D341Med (cell line): ENCODE measurements at places on chromosomes 5 and 9.

DNA sequence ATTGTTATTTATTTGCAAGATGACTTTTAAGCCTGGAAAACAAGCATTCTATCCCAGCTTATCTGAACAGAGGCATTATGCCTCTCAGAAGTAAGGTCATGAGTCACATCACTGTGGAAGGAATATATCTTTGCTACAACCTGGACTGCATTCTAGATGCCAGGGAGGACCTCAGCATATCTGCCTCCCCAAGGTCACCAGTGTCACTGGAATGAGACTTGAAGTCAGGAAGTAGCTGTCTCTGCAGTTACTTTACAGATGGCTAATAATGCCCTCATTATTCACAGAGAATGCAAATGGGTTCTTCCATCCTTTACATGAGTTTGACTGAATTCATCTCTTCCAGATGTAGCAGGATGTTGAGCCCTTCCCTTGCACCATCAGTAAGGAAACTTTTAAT lies 4.4 kb upstream of the FAM13B start:
- no peak for DNase-seq

- no peak for DNase-seq
These were observed 36.3 kb upstream of the RLN1 start for GRCh38 chr9:5375790-5376477.

GRCh38 chr5:143064218-143064641 lies 294.1 kb downstream of the ARHGAP26 start:
- DNase-seq: no peak

- DNase-seq: no peak
These were observed 15.5 kb upstream of the GLRX start for GRCh38 chr5:95838001-95838520.

- DNase-seq: no peak
These were observed 772 bp upstream of the TARS1 start for GRCh38 chr5:33439905-33440481.
